ENCODE measurements at places on chromosomes 2 and 18. TPM values are rescaled to one million over a fixed set of nuclear protein-coding genes. Genes with fewer than 3 reads are reported as not detected.

Gene GAL3ST2
- 0.92 TPM for polyA plus RNA-seq

Gene FAM237A
- polyA plus RNA-seq = not detected

Gene HAUS1
- polyA plus RNA-seq = 46.2 TPM

Gene RGPD4
- 0.08 TPM for polyA plus RNA-seq

Gene FRZB
- polyA plus RNA-seq = 17.7 TPM

Gene CTNNA2
- polyA plus RNA-seq = 4.3 TPM

Gene PEX13
- 29.3 TPM for polyA plus RNA-seq

Gene OSBPL6
- polyA plus RNA-seq = 6.3 TPM

Gene ERFE
- polyA plus RNA-seq = 7.0 TPM

Gene GKN2
- polyA plus RNA-seq = not detected

Gene CSRNP3
- 11.8 TPM for polyA plus RNA-seq

Gene UGT1A8
- polyA plus RNA-seq = not detected
